LoVo (cell line): ENCODE measurements at places on chromosomes 16 and 17.

GRCh38 chr17:56744721-56745120 is 89.0 kb downstream of the C17orf67 start:
- DNase-seq: no peak

GRCh38 chr17:48841395-48841831 is 10.6 kb downstream of the CALCOCO2 start:
- no peak for DNase-seq

DNA sequence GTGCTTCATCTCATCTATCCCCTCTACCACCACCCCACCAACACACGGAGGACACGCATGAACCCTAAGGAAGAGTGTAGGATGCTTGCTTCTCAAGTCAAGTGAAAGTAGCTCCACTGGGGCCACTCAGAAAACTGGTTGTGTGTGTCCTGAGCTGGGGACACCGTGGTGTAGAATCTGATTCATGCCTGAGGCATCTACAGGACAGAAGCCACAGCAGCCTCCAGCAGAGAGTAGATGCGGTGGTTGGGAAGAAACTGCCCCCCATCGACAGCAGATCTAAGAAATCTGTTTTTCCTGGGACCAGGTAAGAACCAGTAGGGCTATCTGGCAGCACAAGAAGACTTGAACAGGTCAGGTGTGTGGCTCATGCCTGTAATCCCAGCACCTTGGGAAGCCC is 51.9 kb upstream of the HLF start:
- no peak for DNase-seq

GRCh38 chr16:49516382-49517036 is 142.9 kb downstream of the C16orf78 start:
- DNase-seq: no peak

- DNase-seq: peak; percentile 37
Observed at GRCh38 chr17:40122999-40123810, 1.4 kb downstream of the MSL1 start.

GRCh38 chr16:86800894-86801293 is 222.5 kb downstream of the FOXL1 start:
- DNase-seq: no peak

DNA sequence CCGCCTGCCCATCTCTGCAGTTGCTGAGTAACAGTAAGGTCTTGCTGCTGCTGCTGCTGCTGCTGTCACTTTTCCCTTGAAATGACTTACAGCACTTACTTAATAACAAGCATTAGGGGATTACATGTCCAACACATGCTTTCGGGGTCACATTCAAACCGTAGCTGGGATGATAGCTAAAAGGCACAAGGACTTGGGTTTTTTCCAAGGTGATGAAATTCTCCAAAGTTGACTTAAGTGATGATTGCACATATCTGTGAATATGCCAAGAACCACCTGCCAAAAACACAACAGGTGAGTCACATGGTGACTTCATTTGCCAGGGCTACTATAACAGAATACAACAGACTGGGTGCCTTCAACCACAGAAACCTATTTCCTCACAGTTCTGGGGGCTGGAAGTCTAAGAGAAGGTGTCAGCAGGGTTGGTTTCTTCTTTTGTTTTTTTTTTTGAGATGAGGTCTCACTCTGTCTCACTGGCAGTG is 121.9 kb upstream of the TNRC6C start:
- DNase-seq: peak; percentile 67

DNA sequence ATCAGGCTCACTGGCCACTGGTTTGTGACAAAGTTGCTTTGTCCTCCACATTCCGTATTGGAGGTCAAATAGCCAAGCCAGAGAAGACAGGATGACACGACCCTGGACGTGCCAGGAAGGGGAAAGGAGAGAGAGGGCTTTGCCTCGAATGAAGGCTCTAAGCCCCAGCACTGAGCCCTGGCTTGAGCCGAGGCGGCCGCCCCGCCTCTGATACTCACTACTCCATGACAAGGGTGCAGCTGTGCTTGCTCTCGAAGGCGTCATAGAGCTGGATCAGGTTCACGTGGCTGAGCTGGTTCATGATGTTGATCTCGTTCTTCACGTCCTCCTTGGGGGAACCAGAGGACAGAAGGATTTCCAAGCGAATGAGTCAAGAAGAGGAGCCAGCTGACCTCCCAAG is 19.3 kb downstream of the MYLK3 start:
- DNase-seq: no peak

DNA sequence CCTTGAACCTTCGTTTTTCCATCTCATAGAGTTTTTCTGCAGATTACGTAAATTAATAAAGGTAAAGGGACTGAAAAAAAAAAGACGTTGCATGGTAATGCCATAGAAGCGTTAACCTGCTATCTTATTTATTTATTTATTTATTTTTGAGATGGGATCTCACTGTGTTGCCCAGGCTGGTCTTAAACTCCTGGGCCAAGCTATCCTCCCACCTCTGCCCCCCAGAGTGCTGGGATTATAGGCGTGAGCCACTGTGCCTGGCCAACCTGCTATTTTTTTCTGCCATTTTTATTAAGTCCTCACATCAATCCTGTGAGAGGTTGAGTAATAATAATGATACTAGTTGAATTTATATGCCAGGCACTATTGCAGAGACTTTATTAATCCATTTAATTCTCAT is 7.9 kb downstream of the MSI2 start:
- DNase-seq: no peak
